ENCODE measurements at places on chromosomes 12 and 14.

DNA sequence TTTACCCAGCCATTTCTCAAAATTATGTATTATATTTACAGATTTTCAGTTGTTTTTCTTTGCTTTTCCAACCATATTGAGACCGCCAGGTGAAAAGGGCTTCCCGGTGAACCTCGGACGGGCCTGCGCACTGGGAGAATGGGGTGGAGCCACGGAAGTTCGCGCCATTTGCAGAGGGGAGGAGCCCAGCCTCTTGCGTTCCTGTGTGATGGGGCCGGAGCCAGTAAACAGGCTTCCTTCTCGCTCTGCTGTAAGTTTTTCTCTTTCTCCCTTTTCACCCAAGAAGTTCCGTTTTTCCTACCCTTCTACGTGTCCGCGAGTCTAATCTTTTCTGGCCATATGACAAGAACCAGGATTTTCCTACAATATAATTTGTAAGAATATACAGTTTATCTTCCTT is 1108.8 kb upstream of the SEL1L start:
- DNase-seq: no peak

- no peak for DNase-seq
Observed at GRCh38 chr12:32437095-32437515, 37.7 kb downstream of the FGD4 start.

- DNase-seq: no peak
Observed at GRCh38 chr14:57066463-57066862, 202.2 kb downstream of the EXOC5 start.

- DNase-seq: no peak
Observed at GRCh38 chr12:116339800-116340371, 62.4 kb upstream of the MED13L start.

DNA sequence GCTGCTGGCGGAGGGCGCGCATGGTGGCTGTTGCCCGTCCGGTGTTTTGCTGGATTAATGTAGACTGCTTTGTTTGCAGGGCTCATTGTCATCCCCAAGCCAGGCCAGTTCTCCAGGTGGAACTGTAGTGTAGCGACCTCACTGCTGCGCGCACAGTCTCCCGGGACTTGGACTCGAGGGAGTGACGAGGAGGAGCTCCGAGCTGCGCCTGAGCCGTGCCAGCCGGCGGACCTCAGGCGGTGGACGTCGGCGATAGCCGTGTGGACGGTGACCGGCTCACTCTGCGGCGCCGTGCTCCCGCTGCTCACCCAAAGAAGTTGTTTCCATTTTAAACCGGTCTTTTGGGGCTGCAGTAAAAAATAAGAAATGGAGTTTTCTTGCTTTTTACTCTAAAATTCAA is 82.2 kb downstream of the MOK start:
- DNase-seq: no peak

DNA sequence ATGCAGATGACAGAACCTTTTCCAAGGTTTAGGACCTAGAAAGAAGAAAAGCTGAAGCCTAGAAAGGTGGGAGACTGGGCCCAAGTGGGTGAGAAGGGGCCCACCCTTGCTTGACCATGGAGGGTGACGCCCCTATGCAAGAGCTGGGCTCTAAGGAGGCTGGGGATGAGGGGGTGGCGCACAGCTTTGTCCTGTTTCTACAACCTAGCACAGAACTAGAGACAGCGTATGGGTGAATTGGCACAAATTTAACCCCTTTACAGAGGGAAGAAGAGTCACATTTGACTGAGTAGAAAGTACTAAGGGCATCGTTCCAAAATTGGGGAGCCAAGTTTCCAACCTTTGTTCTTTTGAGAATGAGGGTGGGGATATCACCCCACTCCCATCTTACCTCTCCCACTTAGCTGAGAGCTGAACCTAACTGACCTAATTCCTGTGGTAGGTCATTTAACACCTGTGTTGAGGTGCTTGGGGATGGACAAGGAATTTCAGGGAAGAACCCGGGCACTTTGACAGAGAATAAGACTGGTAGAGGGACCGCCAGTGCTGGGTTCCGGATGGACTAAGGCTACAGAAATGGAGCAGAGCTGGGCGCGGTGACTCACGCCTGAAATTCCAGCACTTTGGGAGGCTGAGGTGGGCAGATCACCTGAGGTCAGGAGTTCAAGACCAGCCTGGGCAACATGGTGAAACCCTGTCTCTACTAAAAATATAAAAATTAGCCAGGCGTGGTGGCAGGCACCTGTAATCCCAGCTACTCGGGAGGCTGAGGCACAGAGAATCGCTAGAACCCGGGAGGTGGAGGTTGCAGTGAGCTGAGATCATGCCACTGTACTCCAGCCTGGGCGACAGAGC is 5.2 kb downstream of the NFKBIA start:
- no peak for DNase-seq

GRCh38 chr12:116656306-116656705 is 81.6 kb downstream of the SPRING1 start:
- no peak for DNase-seq

DNA sequence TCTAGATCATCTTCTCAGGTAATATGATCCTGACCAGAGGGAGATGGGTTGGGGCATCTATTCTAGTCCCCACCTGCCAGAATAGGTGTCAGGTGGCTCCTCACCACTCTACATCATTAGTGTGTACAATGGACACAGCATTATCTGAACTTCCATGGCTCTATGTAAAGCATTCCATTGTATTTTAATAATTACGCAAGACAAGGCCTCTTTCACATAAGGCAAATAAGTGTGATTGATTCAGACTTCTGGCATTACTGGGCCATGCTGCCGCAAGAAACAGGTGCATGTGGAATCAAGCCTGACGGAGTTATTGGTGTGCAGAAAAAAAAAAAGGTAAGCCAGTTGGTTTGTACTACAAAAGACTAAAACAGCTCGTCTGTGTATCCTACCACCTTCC is 3.1 kb upstream of the DDHD1 start:
- DNase-seq: no peak

DNA sequence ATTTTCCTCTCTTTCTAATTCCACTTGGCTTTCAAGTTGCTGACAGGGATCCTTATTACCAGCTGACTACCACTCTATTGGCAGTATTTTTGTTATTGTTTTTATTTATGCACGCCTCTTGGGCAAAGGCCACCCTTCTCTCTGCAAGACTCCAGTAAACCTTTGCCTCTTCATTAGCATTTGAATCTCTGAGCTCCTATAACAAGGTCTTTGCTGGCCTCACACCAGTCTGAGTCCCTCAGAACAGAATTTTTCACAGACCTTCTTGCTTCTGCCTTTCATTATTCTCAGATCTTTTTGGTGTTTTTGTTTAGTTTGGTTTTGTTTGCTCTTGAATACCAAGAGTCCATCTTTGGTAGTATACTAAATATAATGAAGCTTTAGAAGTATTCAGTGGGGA is 145.9 kb downstream of the PDZRN4 start:
- no peak for DNase-seq

DNA sequence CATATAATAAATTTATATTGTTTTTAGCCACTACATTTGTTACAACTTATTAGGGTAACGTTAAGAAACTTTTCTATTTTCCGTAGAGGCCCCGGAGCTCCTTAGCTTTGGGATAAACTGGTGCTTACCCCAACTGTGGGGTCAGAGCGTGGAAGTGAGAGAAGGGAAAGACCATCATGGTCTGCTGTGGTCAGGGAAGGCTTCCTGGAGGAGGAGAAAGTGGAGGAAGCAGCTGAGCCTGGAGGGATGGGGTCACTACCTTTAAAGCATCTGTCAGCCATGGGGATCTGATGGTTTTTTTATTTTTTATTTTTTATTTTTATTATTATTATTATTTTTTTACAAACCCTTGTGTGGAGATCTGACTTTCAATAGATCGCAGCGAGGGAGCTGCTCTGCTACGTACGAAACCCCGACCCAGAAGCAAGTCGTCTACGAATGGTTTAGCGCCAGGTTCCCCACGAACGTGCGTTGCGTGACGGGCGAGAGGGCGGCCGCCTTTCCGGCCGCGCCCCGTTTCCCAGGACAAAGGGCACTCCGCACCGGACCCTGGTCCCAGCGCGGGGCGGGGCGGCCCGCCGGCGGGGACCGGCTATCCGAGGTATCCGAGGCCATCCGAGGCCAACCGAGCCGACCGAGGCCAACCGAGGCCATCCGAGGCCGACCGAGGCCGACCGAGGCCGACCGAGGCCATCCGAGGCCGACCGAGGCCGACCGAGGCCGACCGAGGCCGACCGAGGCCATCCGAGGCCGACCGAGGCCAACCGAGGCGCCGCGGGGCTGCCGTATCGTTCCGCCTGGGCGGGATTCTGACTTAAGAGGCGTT is 1101.2 kb upstream of the TMEM132C start:
- DNase-seq: peak; percentile 38

DNA sequence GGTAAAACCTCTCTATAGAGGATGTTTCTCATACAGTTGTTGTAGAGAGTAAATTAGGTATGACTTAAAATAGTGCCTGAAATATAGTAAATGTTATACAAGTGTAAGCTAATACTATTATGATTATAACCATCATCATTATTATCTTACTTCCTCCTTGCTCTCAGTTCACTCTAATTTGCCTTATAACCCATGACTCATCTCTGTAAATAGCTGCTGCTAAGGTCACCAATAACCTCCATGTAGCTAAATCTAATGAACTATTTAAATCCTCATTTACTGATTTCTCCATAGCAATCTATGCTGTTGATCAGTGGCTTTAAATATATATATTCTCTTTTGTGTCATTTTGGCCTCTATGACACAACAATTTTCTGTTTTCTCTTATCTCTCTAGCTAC is 109.6 kb downstream of the RMST start:
- DNase-seq: no peak

DNA sequence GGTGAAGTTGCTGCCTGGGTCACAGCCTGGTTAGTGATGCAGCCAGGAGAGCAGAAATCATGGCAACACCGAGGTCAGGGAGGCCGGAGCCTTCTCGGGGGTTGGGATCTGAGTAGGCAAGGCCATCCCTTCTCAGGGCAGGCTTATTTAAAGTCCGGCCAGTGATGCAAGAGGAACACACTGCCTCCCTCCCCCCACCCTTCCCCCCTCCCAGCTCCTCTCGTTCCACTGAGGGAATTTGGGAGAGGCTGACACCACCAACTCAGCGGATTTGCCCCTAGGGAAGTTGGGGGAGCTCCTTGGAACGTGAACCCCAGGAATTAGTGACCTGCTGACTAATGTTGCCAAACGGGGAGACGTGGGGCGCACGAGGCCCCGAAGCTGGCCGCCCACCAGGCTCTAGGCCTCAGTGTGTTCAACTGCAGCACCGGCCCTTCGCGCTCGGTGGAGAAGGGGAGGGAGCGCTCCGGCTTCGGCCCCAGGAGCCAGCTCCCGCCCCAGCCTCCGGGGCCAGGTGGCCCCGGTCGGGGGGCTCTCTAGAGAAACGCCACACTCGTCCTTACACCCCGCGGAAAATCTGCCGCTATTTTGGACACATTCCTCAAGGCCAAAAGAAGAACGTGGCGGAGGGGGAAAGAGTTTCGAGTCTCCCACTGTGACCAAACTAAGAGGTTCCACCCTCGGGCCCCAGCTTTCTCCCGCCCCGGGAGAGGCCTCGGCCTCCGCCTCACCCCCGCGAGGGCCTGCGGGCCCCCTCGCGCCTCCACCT is 1.6 kb downstream of the CTDSP2 start:
- DNase-seq: no peak

DNA sequence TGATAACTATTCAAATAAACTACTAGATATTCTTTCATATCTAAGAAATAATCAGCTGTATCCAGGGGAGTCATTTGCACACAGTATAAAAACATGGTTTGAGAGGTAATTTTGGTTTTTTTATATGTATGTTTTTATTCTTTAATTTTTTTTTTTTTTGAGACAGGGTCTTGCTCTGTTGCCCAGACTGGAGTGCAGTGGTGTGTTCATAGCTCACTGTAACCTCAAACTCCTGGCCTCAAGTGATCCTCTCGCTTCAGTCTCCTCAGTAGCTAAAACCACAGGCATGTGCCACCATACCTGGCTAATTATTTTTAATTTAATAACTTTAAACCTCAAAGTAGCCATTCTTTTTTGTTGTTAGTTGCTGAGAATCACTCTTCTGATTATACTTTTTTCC is 1.8 kb downstream of the PRORP start:
- DNase-seq: no peak

GRCh38 chr14:90581745-90582144 is 184.9 kb downstream of the CALM1 start:
- DNase-seq: no peak

GRCh38 chr14:48914382-48914781 is 671.8 kb downstream of the RPS29 start:
- no peak for DNase-seq

GRCh38 chr12:105704787-105705186 is 374.3 kb downstream of the C12orf75 start:
- no peak for DNase-seq

- no peak for DNase-seq
Observed at GRCh38 chr12:121860257-121860656, 1.6 kb upstream of the HPD start.

- no peak for DNase-seq
Observed at GRCh38 chr12:51382173-51382572, 9.0 kb downstream of the GALNT6 start.

DNA sequence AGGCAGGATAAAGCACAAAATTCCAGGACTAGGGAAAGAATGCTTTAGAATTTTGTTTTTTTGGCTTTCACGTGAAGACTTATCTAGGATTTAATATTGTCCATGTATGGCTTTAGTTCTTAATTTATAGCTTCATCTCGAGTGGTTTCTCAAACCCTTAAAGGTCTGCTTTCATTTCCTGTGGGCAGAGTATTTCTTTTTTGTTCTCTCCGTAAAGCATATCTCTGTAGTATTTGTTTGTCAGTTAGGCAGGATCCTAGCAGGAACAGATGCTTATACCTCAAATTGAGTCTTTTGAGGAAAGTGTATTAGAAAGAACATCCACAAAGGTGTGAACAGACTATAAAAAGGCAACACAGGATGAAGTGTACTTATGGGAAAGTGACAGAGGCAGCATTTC is 697.1 kb upstream of the SEL1L start:
- no peak for DNase-seq

DNA sequence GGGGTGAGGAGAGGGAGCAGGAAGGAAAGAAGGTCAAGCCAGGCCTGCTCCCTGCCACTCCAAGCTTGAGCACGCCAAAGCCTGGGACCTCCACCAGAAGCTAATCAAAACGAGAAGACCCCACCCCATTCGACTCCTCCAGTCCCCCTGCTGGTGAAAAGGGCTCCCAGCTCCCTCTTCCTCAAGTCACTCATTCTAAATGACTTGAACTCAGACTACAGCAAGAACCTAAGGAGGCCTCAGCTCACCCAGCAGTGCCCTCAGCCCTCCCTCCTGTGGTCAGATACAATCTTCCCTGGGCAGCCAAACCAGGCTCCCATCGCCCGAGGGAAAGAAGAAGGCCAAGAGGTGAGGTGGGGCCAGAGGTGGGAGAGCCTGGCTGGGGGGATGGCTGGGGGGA is 17.4 kb downstream of the HDAC7 start:
- DNase-seq: no peak

- DNase-seq: no peak
Observed at GRCh38 chr14:104358528-104359300, 220.3 kb downstream of the KIF26A start.

DNA sequence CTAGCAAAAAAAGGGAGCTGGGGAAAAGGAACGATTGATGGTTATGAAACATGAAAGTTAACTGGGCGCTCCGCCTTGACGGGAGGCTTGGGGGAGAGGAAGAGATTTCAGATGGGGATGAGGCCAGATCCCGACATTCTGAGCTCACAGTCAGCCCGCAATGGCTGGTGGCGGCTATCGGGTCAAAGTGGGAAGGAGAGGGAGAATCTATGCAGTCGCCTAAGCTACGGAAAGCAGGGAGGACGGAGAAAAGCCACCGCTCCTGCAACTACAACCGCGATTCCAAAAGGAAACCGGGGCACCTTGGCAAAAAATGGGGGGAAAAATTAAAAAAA is 502 bp downstream of the MPHOSPH9 start:
- no peak for DNase-seq

GRCh38 chr12:75414671-75415070 is 23.8 kb downstream of the GLIPR1L2 start:
- DNase-seq: no peak

GRCh38 chr14:100715332-100715731 is 11.4 kb upstream of the DLK1 start:
- no peak for DNase-seq

All from stimulated activated CD8-positive, alpha-beta memory T cell treated with anti-CD3 and anti-CD28 coated beads, Interleukin-4, amount 100 ng/mL, for 4 hours (primary cell).